Activated naive CD8-positive, alpha-beta T cell treated with anti-CD3 and anti-CD28 coated beads, Interleukin-2, amount 10 ng/mL, durations not matched to agents 7 days and 5 days (primary cell): ENCODE measurements at places on chromosomes 6 and 20. TPM values are rescaled to one million over a fixed set of nuclear protein-coding genes. Genes with fewer than 3 reads are reported as not detected.

BPI gene
- not detected for total RNA-seq

ENPP5 gene
- total RNA-seq = 2.0 TPM

PBOV1 gene
- total RNA-seq = not detected

LY86 gene
- total RNA-seq = 5.7 TPM

ERVFRD-1 gene
- not detected for total RNA-seq

DNA sequence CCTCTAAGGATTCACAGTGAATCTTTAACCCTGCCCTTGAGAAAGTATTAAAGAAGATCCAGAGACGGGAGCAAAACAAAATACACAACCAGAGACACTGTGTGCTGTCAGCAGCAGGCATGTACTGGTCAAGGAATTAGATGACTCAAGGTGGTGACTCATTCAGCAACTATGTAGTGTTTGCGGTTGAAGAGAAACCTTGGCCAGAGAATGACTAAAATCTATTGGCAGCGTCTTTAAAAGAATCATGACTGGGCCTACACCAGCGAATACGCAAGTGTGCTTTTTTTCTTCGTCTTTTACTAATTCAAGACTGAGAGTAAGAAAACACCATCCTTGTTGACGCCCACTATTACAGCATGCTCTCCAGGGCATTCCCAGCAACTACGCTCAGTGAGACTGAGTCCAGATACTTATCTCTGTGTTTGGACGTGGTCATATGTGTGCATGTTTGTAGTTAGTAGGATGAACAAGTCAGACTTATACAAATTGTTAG is 72.4 kb upstream of the BACH2 start:
- H3K36me3 ChIP-seq = no peaks in the 10 kb centered on the region
- H3K4me1 ChIP-seq = peaks cover 10% of the 10 kb centered on the region
- no peak overlapping the region for H3K27ac ChIP-seq
- no peak overlapping the region for H3K4me3 ChIP-seq

DNA sequence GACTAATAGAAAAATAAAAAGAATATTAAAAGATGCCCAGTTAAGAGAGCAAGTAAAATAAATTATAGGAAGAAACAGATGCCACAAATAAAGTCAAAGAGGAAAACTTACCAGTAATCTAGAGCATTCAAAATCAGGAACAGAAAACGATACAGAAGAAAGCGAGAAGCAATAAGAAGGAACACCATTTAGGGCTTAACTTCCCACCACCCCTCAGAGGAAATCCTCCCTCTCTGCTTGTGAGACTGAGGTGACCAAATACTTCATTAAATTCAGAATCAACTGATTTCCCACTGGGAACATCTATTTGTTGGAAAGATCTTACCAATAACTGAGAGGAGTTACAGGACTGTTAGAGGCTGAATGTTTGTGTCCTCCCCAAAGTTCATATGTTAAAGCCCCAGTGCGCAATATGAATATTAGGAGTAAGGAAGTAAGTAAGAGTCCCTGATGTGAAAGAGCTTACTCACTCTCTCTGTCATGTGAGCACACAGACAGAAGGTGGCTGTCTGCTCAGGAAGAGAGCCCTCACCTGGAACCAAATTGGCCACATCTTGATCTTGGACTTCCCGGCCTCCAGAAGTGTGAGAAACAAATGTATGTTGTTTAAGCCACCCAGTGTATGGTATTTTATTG is 19.5 kb downstream of the KATNA1 start:
- H3K4me1 ChIP-seq = peaks cover 8% of the 10 kb centered on the region
- H3K4me3 ChIP-seq = no peak overlapping the region
- DNase-seq = no peak
- H3K27ac ChIP-seq = peak overlapping the region; percentile 47

GRCh38 chr20:23255716-23256385 is 94.7 kb upstream of the NXT1 start:
- no peak overlapping the region for H3K27ac ChIP-seq
- peaks cover 3% of the 10 kb centered on the region for H3K27me3 ChIP-seq
- DNase-seq = no peak
- no peak overlapping the region for H3K4me3 ChIP-seq
- no peaks in the 10 kb centered on the region for H3K4me1 ChIP-seq

GRCh38 chr6:129709196-129709768 is 695 bp downstream of the ARHGAP18 start:
- peak overlapping the region; percentile 97 for H3K4me3 ChIP-seq
- H3K4me1 ChIP-seq = peaks cover 49% of the 10 kb centered on the region
- peak overlapping the region; percentile 90 for H3K27ac ChIP-seq
- H3K27me3 ChIP-seq = peaks cover 2% of the 10 kb centered on the region
- H3K36me3 ChIP-seq = peaks cover 22% of the 10 kb centered on the region
